AML-193 (cell line): ENCODE measurements at places on chromosomes 1 and 21.

DNA sequence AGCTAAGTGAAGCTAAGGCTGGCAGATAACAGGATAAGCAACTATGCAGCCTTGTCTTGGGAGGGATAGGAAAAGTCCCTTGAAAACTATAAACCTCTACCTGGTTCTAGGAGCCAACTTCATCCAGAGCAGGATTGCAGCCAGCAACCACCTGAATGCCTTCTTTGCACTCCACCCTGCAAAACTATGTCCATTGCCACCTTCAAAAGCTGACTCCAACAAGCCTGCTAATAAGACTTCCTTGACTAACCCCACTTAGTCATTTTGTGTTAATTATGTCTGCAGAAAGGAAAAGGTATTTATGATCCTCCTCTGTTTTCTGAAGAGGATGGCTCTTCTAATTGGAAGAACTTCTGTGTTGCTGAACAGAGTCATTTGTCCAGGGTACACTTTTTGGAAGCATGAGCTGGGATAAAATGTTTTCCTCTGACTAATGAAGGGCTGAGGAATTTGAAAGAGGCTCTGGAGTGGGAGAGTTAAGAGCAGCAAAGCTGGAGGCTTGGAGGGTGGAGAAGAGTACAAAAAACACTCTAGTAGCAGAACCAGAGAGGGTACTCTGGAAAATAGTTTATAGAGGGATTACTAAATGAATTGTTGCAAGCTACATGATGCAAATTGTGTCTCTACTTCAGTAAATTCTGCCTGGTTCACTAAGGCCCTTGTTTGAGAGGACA, 9.6 kb upstream of the RIMKLA start:
- DNase-seq = no peak

DNA sequence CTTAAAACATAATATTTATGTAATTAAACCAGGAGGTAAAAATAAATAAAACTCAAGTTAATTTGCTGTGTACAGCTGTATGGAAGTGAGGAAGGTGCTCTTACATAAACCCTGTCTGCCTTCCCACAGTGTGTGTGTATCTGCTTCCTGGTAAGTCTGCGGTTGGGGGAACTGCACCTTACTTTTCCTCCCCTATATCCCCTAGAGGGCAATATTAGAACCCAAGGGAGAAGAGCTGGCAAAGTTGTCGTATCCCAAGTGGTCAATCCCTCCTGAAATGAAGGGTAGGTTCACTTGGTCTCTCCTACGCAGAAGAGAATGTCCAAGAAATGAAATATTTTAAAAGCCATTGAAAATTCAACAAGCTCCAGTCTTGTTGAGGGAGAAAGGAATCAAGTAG, 17.8 kb upstream of the JAK1 start:
- no peak for DNase-seq

- DNase-seq = no peak
These were observed 73.0 kb upstream of the TMPRSS2 start for GRCh38 chr21:41580758-41581554.

DNA sequence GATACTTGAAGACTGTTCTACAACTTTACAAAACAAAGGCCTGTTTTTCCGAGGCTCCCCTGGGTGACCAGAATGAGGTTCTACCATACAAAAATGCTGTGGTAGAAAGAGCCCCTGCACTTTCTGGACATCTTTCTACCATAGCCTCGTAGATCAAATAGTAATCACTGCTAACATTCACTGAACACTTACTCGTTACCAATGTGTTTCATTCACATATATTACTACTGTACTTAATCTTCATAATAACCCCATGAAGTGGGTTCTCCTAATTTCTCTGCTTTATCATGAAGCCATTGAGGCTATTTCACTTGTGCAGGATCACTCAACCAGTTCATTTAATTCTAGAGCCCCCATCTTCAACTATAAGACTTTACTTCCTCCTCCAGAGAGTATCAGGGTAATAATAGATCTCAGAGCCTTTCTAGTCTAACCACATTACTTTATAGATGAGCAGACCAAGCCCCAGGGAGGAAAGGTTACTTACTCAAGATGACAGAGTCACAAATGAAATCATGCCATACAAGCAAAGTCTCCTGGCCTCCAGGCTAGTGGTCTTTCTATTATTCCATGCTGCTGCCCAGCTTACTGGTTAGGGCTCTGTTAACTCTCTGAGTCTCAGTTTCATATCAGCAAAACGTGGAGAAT, 46.7 kb upstream of the OSBPL9 start:
- DNase-seq = no peak

DNA sequence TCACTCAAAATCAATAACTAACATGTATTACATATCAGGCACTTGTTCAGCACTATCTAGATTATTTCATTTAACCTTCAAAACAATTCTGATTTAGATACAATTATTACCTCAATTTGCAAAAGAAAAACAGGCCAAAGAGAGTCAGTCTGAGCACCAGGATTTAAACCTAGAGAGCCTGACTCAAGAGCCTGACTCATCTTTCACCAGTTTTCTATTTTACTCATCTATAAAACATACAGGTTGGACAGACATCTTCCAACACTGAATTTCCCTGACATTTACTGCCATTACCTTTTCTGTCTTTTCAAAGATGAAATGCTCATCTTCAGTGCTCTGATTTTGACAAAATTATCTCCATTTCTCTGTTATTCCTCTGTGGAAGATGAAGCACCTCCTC, 116.5 kb downstream of the MRPL39 start:
- DNase-seq = no peak

DNA sequence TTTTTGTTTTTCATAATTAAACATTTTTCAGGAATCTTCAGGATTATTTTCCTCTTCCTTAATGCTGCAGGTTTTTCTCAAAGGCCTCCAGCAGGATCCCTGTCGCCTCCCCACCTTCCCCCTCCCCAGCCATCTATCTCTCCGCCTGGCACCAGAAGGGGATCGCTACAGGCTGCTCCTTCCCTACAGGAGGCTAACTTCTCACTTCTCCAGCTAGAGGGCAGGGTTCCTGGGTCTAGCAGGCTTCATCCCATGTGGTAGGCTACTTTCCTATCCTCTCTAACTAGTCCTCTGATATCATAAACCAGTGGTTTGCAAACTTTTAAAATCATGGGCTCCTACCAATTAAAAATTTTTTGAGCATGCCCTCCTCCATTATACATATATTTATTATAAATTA, 104.1 kb downstream of the KCNN3 start:
- DNase-seq = peak; percentile 26

DNA sequence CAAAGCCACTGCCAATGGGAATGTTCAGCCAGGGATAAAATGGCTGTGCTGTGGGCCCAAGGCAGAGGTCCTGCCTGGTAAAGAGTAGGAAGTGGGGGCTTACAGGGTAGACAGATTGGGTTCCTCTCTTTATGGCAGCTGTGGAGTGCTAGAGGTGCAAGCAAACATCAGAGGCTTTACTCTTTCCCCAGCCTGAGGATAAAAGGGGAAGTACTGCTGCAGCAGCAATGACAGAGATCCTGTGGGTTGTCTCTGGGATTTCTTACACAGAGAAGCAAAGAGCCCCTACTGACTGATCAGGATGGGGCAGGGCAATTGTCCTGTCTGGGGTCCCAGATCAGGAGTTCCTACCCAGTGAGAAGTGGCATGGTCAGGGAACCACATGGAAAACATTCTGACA, 54.2 kb downstream of the DRAM2 start:
- DNase-seq = peak; percentile 6

DNA sequence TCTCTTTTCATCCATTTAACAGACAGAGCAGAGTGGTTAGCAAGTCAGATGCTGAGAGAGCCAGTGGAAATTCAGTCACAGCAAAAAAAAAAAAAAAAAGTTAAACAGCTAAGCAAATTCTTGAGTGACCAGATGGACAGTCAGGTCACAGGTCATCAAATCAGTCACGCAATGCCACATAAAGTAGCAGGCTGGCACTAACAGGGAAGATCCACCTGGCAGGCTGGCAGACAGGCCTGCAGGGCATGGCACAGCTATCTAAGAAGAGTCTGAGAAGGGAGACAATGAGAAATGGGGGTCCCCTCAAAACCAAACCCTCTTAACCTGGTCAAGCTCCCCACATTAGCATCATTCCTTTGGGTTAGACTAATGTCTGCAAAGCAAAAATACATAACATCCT, 371.9 kb downstream of the TTLL7 start:
- no peak for DNase-seq

DNA sequence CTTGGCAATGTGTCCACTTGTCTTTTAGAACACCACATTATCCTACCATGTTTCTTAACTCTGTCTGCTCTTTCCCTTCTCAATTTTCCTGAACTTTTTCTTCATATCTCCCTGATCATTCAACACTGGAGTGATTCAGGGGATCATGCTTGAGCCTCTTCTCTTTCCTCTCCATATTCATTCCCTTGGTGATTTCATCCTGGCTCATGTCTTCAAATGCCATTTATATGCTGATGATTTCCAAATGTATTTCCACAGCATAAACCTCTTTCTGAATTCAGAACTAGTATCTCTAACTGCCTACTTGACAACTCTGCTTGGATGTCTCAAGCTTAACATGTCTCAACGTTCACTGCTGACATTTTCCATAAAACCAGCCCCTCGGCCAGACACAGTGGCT, 8.5 kb upstream of the IVL start:
- no peak for DNase-seq

GRCh38 chr1:111471012-111471411, 2.8 kb upstream of the C1orf162 start:
- peak; percentile 91 for DNase-seq

DNA sequence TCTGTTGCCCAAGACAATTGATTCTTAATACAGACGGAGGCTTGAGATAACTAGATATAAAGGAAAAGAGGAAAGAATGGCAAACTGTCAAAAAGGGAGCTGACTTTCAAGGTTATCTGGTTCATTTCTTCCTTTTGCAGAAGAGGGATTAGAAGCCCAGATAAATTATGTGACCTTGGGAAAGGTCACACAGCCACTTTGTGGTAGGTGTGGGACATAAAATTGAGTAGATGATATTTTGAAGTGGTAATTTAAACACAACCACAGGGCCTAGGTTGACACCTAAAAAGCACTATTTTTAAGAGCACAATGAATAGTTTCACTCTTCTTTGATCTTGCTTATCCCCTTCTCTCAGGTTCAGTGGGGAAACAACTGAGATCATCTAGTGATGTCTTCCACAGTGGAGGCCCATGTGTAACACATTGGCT, 16.9 kb upstream of the KIAA0040 start:
- no peak for DNase-seq

DNA sequence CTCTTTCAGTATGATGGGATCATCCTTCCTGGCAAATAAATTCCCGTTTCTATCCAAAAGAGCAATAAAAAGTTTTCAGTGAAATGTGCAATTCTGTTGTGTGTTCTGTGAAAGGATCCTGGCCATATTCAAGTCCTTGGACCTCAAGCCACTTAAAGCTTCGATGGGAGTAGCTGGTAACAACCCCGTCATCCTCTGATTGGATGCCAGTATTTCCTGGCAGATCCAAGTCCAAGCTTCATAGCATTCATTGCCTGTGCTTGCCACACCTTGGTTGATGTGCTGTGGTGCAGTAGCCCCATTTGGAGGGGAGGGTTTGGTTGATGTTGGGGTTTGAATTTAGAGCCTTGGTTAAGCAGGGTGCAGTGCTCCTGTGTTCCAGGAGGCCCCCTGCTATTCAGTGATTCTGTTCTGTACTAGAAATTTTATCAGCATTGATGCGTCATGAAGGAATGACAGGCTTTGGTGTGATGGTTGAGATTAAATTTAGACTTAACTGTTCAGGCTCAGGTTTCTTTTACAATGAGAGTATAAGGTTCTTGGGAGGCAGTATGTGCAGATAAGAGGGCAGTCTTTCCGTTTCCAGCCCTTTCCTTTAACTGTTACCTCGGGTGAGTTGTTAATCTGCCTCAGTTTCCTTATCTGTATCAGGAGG, 4.9 kb downstream of the RPL11 start:
- no peak for DNase-seq

DNA sequence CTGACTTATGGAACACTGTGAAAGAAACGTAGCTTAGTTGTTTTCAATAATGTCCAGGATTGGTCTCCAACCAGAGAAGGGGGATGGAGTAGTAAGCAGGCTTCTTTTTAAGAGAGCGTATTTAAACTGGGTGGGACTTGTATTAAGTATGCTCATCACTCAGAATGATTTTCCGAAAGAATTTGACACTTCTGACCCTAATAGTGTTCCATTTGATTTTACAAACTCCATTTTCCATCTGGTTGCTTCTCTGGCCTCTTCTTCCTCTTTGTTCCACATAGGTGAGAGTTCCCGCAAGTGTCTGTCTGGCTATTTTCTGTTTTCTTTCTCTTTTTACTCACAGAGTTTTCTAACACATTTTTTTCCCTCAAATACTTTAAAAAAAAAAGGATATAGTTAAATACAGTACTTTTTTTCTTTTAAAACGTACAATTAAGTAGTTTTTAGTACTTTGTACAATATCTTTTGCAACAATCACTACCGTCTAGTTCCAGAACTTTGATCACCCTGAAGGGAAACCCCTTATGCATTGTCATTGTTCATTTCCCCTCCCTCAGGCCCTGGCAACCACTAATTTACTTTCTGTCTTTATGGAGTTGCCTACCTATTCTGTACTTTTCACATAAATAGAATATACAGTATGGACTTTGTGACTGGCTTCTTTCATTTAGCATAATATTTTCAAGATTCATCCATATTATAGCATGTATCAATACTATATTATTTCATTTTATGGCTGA, 67.0 kb downstream of the RASAL2 start:
- no peak for DNase-seq

GRCh38 chr1:243503155-243503554, 247.3 kb downstream of the SDCCAG8 start:
- DNase-seq = no peak

DNA sequence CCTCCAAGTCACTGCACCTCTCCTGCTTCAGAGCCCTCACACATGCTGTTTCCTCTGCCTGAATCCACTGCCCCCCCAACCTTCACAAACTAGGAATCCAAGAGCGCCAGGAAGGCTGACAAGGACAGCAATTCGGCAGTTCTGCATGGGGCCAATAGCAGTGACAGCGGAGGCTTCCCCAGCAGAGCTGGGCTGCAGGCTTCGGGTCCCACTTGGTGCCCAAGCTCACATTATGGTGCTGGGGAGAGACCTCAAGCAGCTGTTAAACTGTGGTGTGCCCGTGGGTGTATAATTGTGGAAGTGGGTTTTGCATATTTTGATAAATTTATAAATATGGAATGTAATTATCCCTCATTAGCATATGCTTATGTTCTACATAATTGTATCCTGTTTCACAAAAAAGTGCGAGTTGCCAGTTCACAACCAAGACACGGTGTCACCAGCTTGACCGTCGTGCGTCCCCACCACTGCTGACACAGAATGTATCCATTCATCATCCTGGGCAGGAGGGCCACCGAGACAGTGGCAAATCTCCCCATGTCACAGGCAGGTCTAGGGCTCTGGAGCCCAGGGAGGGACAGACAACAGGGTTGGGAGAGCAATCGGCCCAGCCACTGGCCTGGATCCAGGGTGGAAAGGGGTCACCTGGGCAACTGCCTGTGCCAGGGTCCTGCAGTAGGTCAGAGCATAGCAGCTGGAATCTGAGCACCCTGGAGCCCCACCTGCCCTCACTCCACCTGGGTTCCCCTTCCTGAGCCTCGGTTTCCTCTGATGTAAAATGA, 81.6 kb downstream of the MATN1 start:
- DNase-seq = no peak

GRCh38 chr1:87812871-87813577, 484.3 kb downstream of the LMO4 start:
- DNase-seq = no peak
